GM03348 (cell line): ENCODE measurements at places on chromosomes 1 and 21.

GRCh38 chr1:27940297-27940696, 5.5 kb downstream of the SMPDL3B start:
- DNase-seq = peak; percentile 55

DNA sequence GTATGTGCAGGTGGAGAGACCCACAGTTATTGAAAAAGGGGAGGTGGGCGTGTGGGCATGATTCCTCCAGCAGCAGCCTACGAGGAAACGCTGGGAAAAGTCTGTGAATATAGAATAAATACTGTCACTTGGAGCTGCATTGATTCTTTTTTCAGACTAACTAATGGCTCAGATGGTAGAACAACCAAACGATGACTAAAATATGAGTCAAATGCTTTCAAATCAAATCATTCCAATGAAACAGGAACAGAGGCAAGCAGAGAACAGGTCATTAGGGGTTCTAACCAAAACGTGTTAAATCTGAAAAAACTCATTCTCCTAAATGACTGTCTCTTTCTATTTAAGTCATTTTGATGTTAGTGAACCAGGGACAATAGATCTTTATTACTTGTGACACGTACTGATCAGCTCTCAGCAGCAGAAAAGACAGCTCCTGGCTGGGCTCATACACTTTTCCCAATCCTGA, 35.1 kb upstream of the SEC16B start:
- DNase-seq = peak; percentile 37

DNA sequence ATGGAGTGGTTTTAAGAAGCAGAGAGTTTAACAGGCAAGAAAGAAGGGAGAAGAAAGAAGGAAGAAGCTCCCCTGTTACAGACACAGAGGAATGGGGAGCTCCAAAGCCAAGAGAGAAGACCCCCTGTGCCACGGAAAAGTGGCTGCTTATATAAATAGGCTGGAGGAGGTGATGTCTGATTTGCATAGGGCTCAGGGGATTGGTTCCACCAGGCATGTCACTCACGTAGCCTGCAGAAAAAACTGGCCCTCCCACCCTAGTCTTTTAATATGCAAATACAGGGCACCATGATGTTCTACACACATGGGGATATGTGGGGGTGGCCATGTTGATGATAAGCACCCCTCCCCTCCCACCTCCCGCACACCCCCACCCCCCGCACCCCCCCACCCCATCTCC, 99.6 kb downstream of the ETS2 start:
- DNase-seq = no peak

- no peak for DNase-seq
These were observed 13.0 kb upstream of the F3 start for GRCh38 chr1:94554580-94554979.

GRCh38 chr1:17052641-17053040, 1.2 kb downstream of the SDHB start:
- no peak for DNase-seq

DNA sequence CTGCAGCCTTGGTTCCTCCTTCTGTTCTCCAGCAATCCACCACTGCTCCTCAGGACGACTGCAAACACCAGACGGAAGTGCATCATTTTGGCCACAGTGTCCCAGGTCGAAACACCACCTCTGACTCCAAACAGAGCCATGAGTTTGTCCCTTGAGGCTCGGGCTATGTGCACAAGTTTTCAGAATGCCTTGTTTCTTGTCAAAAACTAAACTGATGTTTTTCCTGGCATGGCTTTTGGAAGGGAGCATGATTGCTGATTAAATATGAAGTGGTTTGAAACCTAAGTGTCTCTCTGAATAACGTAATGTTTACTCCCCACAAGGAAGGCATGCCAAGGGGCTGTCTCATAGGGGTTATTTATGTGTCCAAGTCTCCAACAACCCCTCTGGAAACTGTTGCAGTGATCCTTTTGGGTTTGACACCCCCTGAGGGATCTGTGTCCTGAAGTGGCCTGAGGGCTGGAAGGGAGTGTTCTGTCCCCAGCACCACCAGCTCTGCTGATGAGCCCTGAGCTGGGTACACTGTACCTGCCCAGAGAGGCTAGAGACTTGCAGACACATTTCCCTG, 132.7 kb downstream of the PLPP3 start:
- DNase-seq = no peak
